ENCODE measurements at places on chromosomes 5 and 9.

DNA sequence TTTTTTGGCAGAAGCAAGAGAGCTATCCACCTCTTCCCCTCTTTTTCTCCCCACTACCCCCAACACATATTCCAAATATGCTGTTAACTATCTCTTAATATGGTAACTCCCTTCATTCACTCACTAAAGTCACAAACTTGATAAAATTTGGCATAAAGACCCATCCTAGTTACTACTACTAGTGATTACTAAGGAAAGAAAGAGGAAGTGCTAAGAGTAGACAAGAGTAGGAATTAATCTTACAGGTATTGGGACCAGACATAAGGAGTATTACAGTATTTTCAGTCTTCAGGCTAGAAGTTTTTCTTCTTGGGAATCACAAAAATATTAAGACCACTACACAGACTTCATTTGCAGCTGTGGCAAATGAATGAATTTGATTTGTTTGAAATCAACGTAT, 2.2 kb downstream of the ADAMTS6 start:
- DNase-seq: peak; percentile 0

DNA sequence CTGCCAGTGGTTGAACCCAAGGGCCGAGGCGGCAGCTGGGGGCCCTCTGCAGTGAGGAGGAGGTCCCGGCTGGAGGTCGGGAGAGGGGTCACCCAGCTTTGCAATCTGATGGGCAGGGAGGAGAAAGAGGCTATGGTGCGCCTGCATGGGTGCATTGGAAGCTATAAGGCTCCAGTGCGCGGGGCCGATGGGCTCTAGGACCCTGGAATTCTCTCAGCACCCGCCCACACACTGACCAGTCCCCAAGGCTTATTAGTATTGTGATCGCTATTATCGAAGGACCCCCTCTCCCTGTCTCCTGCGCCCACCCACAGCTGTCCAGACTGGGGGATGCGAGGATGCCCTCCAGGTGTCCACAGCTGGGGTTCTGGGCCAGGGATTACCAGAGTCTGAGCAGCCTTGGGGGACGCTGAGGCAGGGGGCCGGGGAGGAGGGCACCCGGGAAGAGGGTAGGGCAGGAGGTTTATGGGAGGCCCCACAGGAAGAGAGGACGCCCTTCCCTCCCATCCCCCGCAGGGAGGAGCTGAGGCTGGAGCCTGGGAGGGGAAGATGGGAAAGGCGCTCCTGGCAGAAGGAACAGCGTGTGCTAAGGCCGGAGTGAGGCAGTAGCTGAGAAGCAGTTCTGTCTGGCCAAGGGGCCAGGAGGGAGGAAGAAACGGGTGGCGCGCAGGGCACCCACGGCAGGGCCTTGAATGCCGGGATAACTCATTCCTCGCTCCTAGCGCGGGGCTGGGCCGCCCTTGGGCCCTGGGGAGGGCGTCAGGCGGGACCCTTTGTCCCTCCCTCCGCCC, 24.2 kb downstream of the C9orf50 start:
- DNase-seq: no peak

GRCh38 chr9:69086312-69086711, 50.8 kb downstream of the FXN start:
- no peak for DNase-seq

DNA sequence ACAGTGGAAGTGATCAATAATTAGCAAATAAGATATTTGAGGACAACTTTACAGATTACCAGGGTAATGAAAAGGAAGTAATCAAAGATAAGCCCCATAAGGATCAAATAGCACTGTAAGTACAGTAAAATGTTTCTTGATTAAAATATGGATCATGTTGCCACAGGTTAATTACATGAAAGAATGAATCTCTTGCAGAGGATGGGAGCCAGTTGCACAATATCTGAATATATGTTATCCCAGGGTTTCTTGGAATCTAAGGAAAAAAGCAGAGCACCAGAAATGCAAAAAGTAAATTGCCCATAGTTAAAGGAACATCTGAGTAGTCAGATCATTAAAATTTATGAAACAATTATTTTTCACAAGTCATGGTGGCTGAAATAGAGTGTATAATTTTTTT, 13.8 kb upstream of the SRP19 start:
- no peak for DNase-seq

DNA sequence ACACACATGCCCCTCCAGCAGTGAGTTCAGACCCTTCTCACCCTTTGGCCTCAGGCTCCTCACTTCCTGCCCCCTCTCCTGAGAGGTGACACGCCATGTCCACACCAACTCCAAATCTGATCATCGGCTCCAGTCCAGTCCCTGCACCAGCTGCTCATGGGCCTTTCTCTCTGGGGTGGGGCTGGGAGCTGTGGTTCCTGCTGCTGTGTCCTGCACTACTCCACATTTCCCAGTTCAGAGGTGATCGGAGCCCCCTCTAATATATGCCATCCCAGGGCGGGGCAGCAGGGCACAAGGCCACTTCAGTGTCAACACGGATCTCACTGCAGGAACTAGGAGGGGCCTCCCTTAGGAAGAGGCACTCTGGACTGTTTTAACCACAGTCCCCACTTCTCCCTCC, 91.5 kb downstream of the ADAMTS2 start:
- no peak for DNase-seq
